Activated CD4-positive, alpha-beta T cell treated with anti-CD3 and anti-CD28 coated beads, Interleukin-2, amount 10 ng/mL, durations not matched to agents 24 days and 14 days (primary cell): ENCODE measurements at places on chromosomes 5 and 9. TPM values are rescaled to one million over a fixed set of nuclear protein-coding genes. Genes with fewer than 3 reads are reported as not detected.

GRCh38 chr9:35695943-35696401, 6.2 kb upstream of the TPM2 start:
- DNase-seq = no peak

DNA sequence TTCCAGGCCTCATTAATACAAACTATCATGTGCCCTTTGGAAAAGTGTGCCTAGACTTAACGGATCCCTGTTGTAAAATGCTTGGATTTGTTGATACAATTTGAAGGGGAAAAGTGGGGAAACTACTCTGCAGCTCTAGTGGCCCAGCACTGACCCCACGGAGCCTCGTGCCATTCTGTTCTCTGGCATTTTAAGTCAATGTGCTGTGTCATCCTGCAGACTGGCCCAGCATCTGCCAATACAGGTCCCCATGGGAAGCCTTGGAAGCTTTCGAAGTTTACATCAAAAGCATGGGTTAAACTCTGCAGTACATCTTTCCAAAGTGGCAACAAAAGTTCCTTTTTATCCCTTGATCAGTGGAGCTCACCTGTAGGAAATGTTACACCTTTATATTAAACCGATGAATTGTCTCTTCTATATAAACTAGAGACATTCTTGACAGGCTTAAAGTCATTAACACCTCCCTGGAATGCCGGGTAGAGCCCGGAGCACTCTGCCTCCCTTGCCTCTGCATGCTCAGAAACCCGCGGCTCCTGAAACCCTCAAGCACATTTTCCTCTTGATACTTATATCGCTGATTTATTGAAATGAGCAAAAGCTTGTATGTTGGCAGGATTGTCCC, 596.0 kb upstream of the ADAMTS16 start:
- DNase-seq = no peak

GRCh38 chr5:181198106-181198685, 6.8 kb downstream of the TRIM7 start:
- DNase-seq = no peak

The ANKRD34B gene
- total RNA-seq = not detected in 2 replicates
